Activated naive CD4-positive, alpha-beta T cell treated with Interleukin-2 at 50 U/mL for 16 hours (primary cell): ENCODE measurements at places on chromosomes 16 and 17.
A peak's percentile ranks its signal among the peaks of the same experiment; 100 is the strongest.

DNA sequence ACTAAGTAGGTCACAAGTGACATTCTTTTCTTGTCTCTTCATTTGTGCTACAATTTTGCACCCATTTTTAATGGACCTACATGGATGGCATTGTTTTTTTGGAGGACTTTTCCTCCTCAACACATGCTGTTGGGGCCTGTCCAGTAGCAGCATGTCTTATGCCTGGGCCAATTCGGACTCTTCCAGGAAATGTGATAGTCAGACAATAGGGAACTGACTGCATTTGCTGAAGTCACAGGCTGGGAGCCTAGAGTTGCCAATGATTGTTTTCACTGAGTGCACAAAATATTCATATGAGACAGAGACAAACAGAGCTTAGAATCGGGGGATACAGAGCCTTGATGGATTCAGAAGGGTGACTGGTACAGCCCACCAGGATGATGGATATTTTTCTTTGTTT, 867.3 kb upstream of the GOT2 start:
- DNase-seq = no peak

- DNase-seq = no peak
Measured at GRCh38 chr17:81844327-81844851, 9.5 kb upstream of the PPP1R27 start.

DNA sequence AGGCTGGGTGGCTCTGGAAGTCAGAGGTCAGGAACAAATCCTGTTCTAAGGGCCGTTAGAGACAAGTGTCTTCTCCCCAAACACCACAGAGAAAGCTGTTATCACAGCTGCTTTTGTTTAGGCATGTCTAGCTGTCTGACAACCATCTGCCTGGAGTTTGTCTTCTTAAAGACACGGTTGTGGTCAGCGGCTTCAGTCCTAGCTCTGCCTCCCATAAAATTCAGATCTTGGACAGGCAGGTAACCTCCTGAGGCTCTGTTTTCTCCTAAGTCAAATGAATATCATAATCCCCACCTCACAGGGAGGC, 2.3 kb upstream of the ITGA3 start:
- no peak for DNase-seq

GRCh38 chr17:81207610-81208581, 14.9 kb downstream of the CEP131 start:
- DNase-seq = no peak

- no peak for DNase-seq
Measured at GRCh38 chr16:19610200-19610599, 54.7 kb downstream of the VPS35L start.

- DNase-seq = no peak
Measured at GRCh38 chr17:66737524-66737923, 97.4 kb upstream of the CACNG5 start.

- DNase-seq = no peak
Measured at GRCh38 chr17:70060415-70060814, 14.6 kb upstream of the KCNJ16 start.

DNA sequence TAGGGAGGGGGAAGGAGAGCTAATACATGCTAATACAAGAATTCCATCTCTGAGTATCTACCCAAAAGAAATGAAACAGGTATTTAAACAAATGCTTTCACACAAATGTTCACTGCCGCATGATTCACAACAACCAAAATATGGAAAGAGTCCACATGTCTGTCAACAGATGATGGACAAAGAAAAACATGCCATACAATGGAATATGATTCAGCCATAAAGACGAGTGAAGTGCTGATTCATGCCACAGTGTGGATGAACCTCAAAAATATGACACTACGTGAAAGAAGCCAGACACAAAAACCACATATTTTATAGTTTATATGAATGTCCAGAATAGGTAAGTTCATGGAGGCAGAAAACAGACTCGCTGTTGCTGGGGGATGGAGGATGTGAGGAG, 321.4 kb downstream of the FOXL1 start:
- DNase-seq = no peak

- DNase-seq = no peak
Measured at GRCh38 chr16:66044556-66044955, 321.9 kb upstream of the CDH5 start.

DNA sequence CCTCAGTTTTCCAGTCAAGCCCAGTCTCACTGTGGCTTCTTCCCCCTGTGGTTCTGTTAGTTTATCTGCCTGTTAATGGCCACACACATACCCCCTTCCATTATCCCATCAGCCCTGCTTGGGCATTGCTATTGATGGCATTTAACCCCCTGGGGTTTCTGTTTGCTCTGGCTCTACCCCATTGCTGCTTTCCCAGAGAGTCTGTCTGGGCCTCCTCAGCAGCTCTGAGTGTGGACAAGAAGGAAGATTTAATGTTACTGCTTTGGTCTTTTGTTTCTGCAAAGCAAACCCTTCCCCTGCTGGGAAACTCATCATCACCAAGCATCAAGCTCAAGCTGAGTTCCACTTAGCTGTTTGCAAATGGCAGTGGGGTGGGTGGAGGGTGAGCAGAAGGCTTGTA, 162.7 kb downstream of the CCT6B start:
- no peak for DNase-seq

DNA sequence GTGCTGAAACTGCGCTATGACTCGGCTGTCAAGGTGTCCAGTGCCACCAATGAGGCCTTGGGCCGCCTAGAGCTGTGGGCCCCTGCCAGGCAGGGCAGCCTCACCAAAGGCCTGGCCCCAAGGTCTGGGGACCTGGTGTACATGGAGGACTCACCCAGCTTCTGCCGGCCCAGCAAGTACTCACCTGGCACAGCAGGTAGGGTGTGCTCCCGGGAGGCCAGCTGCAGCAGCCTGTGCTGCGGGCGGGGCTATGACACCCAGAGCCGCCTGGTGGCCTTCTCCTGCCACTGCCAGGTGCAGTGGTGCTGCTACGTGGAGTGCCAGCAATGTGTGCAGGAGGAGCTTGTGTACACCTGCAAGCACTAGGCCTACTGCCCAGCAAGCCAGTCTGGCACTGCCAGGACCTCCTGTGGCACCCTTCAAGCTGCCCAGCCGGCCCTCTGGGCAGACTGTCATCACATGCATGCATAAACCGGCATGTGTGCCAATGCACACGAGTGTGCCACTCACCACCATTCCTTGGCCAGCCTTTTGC, 25.0 kb downstream of the WNT9B start:
- no peak for DNase-seq

DNA sequence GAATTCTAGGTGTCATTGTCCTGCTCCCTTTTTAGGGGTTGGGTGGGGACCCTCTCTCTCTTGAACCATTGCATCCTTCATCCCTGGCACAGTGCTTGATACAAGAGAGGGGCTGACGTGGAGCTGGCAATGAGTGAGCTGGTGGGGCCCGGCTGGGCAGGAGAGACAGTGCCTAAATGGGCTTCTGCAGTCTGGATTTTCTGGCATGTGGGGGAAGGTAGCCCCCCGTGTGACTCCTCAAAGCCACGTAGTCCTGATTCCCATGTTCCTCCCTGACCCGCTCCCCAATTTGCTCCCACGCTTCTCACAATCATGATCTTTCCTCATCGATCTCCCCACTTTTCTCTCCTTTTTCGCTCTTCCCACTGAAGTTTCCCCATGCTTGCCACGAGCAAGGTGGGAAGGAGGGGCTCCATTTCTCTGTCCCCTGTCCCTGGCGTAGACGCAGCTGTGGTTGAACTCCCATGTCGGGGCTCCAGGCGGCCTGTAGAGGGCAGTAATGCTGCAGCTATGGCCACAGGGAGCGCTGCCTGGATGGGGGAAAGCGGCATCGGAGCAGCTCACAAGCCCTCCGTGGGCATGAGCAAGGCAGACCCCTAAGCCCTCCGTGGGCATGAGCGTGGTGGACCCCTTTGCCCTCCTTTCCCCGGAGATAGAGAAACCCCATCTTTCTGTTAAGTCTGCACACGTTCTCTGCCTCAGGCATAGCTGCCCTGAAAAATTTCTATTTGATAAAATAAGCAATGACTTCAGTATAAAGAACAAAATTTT, 47.5 kb downstream of the HAPSTR1 start:
- peak; percentile 71 for DNase-seq
